ENCODE measurements at places on chromosomes 7 and 10.

DNA sequence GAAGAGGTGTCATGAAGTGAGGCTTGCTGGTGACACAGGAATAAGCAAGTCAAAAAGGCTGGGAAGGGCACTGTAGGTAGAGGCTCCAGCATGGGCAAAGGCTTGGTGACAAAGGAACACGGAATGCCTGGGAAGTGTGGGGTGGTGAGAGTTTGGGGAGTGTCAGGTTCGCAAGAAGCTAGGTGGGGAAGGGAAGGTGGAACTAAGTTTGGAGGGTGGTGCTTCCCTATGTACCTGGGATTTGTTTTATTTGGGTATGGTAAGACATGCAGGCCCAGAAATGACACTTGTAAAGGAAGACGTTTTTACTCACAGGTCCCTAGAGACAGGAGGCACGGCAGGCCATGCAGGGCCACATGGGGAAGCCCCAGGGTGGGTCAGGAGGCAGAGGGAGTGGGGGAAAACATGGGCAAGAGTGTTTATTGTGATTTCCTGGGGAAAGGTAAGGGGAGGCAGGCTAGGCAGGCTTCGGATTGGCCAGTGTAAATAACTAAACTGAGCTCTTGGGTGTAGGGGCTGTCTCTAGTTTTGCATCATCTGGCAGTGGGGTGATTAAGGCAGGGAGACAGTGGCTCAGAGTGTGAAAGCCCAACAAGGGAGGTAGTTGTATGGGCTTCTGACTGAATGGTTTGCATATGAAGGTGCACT is 52.1 kb downstream of the SH2D4B start:
- no peak for DNase-seq

GRCh38 chr7:139441961-139442360 is 41.5 kb downstream of the KLRG2 start:
- no peak for DNase-seq

DNA sequence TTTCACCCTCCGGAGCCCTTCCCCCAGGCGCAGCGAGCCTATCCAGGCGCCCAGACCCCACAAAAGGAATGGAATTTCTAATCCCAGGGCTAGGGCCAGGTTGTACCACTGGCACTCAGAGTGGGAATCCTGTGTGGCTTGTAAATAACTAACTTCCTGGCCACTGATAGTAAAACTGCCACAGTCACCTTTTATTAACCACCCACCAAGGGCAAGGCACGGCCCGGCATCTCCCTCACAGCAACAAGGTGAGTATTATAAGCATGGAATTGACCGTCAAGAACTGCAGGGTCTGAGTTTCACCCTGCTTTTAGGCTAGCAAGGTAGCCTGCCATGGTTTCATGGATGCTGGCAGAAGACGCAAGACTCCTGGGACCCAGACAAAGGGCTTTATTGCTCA is 51.1 kb downstream of the SPOCK2 start:
- no peak for DNase-seq

GRCh38 chr7:45646996-45647825 is 73.0 kb downstream of the ADCY1 start:
- DNase-seq: no peak

GRCh38 chr10:7152982-7153381 is 257.9 kb downstream of the SFMBT2 start:
- no peak for DNase-seq

GRCh38 chr7:27160145-27160545 is 3.7 kb upstream of the HOXA7 start:
- no peak for DNase-seq

- DNase-seq: no peak
Measured at GRCh38 chr10:112282086-112282485, 1.1 kb upstream of the TECTB start.

DNA sequence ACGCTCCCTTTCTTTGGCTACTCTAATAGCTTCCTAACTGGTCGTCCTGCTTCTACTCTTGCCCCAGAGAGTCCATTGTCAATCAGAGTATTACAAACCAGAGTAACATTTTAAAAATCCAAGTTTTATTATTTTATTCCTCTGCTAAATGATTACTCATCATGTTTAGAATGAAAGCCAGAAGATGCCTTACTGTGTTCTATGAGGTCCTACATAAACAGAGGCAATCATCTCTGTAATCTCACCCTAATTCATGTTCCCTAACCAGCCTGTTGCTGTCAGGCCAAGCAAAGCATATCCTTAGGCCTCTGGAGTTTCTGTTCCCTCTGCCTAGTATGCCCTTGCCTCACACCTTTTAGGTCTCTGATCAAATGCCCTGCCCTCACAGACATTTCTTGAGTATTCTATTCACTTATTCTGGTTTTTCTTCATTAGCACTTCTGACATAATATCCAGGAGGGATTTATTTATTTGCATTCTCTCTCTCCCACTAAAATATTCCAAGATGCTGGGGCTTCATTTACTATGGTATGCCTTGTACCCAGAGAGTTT is 497.5 kb downstream of the PHTF2 start:
- DNase-seq: no peak

DNA sequence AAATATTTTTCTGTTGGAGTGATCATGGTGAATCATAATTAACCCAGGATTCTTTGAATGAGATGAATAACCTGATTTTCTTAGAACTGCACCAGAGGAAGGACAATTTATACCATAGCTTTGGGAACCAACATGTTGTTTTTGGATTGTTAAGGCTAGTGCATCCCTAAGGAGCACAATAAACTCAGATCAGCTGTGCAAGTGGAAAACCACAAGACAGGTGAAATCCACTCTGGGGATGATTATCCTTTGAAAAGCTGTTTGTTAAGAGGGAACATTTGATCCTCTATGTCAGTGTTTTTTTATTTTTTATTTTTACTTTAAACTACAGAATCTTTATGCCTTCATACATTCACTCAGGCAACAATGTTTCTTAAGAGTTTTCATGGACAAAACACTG is 232.1 kb upstream of the PCLO start:
- DNase-seq: no peak

All from brain pericyte (primary cell).